ENCODE measurements at places on chromosomes 16 and 17. TPM values are rescaled to one million over a fixed set of nuclear protein-coding genes. Genes with fewer than 3 reads are reported as not detected.

DNA sequence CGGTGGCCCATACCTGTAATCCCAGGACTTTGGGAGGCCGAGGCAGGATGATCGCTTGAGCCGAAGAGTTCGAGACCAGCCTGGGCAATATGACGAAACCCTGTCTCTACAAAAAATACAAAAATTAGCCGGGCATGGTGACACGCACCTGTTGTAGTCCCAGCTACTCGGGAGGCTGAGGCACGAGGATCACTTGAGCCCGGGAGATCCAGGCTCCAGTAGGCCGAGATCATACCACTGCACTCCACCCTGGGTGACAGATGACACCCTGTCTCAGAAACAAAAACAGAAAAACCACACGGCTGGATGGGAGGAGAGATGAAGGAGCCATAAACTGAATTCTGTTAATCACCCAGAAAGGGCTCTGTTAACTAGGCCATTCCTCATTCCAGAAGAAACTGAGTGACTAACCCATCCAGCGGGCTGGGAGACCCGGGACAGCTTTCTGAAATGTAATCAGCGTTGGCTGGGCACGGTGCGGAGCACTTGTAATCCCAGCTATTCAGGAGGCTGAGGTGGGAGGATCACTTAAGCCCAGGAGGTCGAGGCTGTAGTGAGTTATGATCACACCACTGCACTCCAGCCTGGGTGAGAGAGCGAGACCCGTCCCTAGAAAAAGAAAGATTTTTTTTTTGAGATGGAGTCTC, 641 bp upstream of the NT5C3B start:
- peak overlapping the region; percentile 3 for H3K27ac ChIP-seq
- H3K36me3 ChIP-seq, result peaks cover 25% of the 10 kb centered on the region
- peaks cover 15% of the 10 kb centered on the region for H3K4me1 ChIP-seq
- H3K4me3 ChIP-seq, result peak overlapping the region; percentile 77

GRCh38 chr17:50501054-50501453, 7.2 kb upstream of the MYCBPAP start:
- H3K27me3 ChIP-seq, result peaks cover 23% of the 10 kb centered on the region
- DNase-seq, result peak; percentile 41
- no peak overlapping the region for H3K27ac ChIP-seq
- no peak overlapping the region for H3K4me3 ChIP-seq
- H3K36me3 ChIP-seq, result no peaks in the 10 kb centered on the region

DNA sequence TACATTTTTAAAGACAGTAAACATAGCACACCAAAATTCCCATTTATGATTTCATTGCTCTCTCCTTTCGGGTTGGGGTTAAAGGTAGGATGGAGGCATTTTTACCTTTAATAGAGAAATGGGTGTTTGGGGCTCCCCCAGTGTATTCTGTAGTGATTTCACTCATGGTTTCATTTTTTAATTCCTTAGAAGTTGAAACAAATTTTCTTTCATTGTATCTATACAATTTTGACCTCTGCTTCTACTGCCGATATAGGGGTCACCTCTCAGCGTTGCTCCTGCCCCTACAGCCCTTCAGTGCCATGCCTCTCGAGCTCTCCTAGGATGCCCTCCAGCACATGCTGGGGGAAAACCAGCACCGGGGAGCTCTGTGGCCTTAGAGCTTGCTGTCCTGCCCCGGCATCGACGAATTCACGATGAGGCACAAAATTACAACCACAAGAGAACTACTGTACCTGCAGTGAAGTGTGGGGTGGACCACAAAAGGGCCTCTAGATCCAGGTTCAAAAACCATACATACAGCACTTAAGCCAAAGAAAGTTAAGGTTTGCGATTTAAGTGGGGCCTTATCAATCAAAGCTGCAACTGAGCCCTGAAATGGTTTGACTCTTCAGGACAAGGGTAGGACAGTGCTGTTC, 39.3 kb downstream of the LITAFD start:
- H3K27ac ChIP-seq, result no peak overlapping the region
- no peaks in the 10 kb centered on the region for H3K4me1 ChIP-seq
- peaks cover 93% of the 10 kb centered on the region for H3K36me3 ChIP-seq

GRCh38 chr17:9056566-9056965, 35.3 kb downstream of the NTN1 start:
- H3K4me3 ChIP-seq, result no peak overlapping the region
- no peak overlapping the region for H3K27ac ChIP-seq
- peaks cover 18% of the 10 kb centered on the region for H3K27me3 ChIP-seq
- no peaks in the 10 kb centered on the region for H3K36me3 ChIP-seq
- H3K4me1 ChIP-seq, result no peaks in the 10 kb centered on the region

DNA sequence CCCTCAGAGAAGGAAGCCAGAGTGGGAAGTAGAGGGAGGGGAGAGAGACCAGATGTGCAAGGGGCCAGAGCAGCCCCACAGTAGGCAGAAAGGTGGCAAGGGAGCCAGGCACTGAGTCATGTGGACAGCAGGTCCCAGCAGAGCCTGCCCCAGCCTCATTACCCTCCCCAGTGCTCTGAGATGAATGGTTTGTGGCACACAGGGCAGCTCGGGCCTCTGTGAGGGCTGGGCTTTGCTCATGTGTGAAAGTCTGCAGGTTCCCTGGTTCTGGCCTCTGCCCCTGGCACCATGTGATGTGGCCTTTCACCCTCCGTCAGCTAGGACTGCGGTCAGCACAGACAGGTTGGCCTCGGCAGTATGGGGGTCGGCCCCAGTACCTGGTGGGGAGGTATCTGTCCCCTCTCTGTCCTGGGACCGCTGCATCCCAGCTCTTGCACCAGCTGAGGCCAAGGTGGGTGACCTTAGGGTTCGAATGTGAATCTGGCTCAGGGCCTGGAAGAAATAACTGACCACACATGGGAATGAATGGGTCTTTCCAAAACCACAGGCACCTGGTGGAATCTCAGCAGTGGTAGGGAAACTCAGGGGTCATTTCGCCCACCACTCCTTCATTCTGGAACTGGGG, 8.9 kb downstream of the LRRC75A start:
- H3K4me1 ChIP-seq, result peaks cover 9% of the 10 kb centered on the region
- no peak overlapping the region for H3K4me3 ChIP-seq
- H3K27ac ChIP-seq, result no peak overlapping the region

GRCh38 chr17:35056013-35056412, 7.5 kb downstream of the RFFL start:
- peaks cover 11% of the 10 kb centered on the region for H3K4me1 ChIP-seq
- no peak for DNase-seq
- no peaks in the 10 kb centered on the region for H3K36me3 ChIP-seq
- H3K27ac ChIP-seq, result no peak overlapping the region
- no peak overlapping the region for H3K4me3 ChIP-seq
- no peaks in the 10 kb centered on the region for H3K27me3 ChIP-seq

DNA sequence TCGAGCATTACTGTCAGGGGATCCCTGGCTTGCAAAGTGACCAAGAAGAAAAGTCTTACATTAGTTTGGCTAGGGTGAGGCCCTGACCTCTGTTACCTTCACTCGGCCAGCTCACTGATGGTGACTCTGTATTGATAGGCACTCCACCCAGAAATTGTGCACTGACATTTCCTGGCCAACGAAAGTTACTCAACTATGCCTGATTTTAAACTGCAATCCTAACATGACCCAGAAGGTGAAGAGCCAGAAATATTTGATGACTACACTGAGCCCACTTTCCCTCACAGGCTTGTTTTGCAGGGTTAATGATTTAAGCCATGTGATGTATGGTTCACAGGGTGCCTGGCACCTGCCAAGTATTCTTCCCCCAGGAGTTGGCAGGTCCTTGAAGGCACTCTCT, 208.2 kb upstream of the MAF start:
- no peak overlapping the region for H3K27ac ChIP-seq
- no peak overlapping the region for H3K4me3 ChIP-seq
- H3K36me3 ChIP-seq, result no peaks in the 10 kb centered on the region
- no peak for DNase-seq
- no peaks in the 10 kb centered on the region for H3K27me3 ChIP-seq

- H3K27me3 ChIP-seq, result no peaks in the 10 kb centered on the region
- no peak overlapping the region for H3K27ac ChIP-seq
- no peaks in the 10 kb centered on the region for H3K36me3 ChIP-seq
- peak; percentile 71 for DNase-seq
- H3K4me3 ChIP-seq, result no peak overlapping the region
Observed at GRCh38 chr17:17354560-17355349, 51.6 kb downstream of the NT5M start.

GRCh38 chr16:81040842-81041241, 5.2 kb downstream of the ATMIN start:
- DNase-seq, result no peak
- H3K27me3 ChIP-seq, result no peaks in the 10 kb centered on the region
- H3K4me1 ChIP-seq, result peaks cover 7% of the 10 kb centered on the region
- H3K27ac ChIP-seq, result no peak overlapping the region

GRCh38 chr17:79075446-79075750, 774 bp downstream of the ENGASE start:
- peaks cover 7% of the 10 kb centered on the region for H3K27me3 ChIP-seq
- H3K4me1 ChIP-seq, result peaks cover 8% of the 10 kb centered on the region
- H3K4me3 ChIP-seq, result peak overlapping the region; percentile 83
- H3K36me3 ChIP-seq, result peaks cover 29% of the 10 kb centered on the region
- no peak for DNase-seq
- peak overlapping the region; percentile 72 for H3K27ac ChIP-seq

DNA sequence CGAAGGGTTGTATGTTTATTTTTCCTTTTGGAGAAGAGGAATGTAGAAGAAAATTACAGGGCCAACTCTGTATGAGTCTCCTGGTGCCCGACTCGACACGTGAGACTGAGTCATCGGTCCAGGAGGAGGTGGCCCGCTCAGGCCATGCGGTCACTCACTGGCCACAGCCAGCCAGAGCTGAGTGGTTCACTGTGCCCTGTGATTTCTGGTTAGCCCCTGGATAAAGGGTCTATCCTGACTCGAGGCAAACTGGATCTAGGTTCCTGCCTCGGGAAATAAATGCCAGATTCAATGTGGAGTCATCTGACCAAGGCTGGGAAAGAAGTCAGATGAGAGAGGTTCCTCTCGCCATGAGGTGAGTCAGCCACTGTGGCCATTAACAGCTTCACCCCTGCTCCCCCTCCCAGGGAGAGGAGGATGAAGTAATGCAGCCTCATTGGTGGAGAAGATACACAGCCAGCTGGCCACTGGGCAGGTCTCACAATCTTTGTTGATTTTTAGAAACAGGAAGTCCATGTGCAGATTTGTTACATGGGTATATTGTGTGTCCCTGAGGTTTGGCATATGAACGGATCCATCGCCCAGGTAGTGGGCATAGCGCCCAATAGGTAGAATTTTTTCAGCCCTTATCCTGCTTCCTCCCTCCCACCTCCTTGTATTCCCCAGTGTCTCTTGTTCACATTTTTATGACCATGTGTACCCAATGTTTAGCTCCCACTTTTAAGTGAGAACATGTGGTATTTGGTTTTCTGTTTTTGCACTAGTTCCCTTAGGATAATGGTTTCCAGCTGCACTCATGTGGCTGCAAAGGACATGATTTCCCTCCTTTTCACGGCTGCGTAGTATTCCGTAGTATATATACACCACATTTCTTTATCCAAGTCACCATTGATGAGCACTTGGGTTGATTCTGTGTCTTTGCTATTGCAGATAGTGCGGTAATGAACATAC, 21.7 kb upstream of the USP36 start:
- H3K4me3 ChIP-seq, result no peak overlapping the region
- peaks cover 6% of the 10 kb centered on the region for H3K27me3 ChIP-seq
- no peaks in the 10 kb centered on the region for H3K36me3 ChIP-seq
- peak; percentile 78 for DNase-seq
- H3K4me1 ChIP-seq, result peaks cover 15% of the 10 kb centered on the region
- H3K27ac ChIP-seq, result peak overlapping the region; percentile 64

- no peak for DNase-seq
- no peaks in the 10 kb centered on the region for H3K4me1 ChIP-seq
- H3K27me3 ChIP-seq, result no peaks in the 10 kb centered on the region
- H3K36me3 ChIP-seq, result no peaks in the 10 kb centered on the region
- no peak overlapping the region for H3K4me3 ChIP-seq
- no peak overlapping the region for H3K27ac ChIP-seq
Observed at GRCh38 chr16:14496786-14497185, 133.3 kb downstream of the PARN start.

DNA sequence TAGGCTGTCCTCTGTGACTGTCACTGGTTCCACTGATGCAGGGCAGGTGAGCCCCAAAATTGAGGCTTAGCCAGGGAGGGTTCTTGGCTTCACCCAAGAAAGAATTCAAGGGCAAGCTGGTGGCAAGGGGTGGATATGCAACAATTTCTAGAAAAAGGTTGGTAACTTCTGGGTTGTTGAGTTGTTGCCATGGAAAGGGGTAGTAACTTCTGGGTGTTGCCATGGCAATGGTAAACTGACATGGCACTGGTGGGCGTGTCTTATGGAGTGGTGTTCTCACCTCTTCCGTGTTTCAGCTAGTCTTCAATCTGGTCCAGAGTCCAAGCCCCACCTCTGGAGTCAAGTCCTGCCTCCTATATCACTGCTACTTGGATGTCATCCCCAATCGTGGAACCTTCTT, 9.5 kb upstream of the GUCY2D start:
- no peaks in the 10 kb centered on the region for H3K4me1 ChIP-seq
- H3K27ac ChIP-seq, result no peak overlapping the region
- no peaks in the 10 kb centered on the region for H3K36me3 ChIP-seq
- H3K4me3 ChIP-seq, result no peak overlapping the region

DNA sequence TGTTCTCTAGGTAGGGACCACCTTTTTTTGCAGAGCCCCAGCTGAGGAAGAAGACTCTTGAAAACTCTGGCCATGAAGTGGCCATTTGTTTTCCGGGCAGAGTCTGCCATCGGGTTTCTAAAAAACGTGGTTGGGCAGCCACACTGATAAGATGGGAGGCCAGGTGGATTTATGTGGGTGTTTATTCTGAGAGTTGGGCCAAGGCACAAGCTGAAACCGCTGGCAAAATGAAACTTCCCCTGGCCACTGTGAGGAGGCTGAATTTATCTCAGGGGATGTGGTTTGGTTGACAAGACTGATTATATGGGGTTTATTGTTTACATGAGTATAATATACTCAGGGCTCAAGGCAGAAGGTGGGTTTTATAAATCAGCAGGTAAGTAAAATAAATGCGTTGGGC, 421.8 kb downstream of the UTP18 start:
- H3K27me3 ChIP-seq, result no peaks in the 10 kb centered on the region
- H3K4me3 ChIP-seq, result no peak overlapping the region
- no peaks in the 10 kb centered on the region for H3K36me3 ChIP-seq
- H3K27ac ChIP-seq, result no peak overlapping the region

DNA sequence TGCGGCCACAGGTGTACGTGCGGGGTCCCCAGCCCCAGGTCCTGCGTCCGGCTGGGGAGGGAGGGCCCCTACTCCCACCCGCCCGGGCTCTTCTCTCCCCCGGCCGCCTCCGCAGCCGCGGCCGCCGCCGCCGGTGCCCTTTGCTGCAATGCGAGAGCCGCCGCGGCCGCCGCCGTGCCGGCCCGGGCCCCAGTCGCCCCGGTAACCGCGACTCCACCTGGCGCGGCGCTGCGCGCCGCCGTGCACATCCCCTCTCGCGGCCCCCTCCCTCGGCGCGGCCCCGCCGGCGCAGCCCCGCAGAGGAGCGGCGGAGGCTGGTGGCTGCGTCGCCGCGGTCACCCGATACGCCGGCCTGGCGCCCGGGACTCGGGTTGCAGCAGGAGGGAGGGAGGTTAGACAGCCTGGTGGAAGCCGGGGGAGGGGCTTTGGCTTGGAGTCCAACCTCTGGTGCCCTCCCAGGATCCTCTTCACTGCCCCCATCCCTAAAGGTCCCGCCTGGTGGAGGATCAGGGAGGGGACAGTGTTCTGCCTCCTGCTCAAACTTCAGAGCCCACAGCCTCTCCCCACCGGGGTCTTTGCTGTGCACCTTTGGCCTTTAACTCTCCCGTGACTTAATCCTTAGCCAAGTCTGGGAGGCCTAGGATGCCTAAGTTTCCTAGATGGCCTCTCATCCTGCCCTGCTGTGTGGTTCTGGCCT, 32.9 kb downstream of the SRCIN1 start:
- no peak overlapping the region for H3K27ac ChIP-seq
- no peaks in the 10 kb centered on the region for H3K36me3 ChIP-seq
- no peak overlapping the region for H3K4me3 ChIP-seq

Gene GRAPL
- total RNA-seq, result 0.22 TPM

Gene CIBAR2
- not detected for total RNA-seq

Gene CD300LB
- not detected for total RNA-seq

Gene ZNF689
- total RNA-seq, result 15.4 TPM
